ENCODE measurements at places on chromosomes 7 and 10.

GRCh38 chr10:14624600-14624999, 150.1 kb downstream of the FAM107B start:
- no peak for DNase-seq

GRCh38 chr10:77146712-77147336, 490.8 kb downstream of the KCNMA1 start:
- no peak for DNase-seq

GRCh38 chr10:114629824-114630730, 28.0 kb downstream of the ABLIM1 start:
- no peak for DNase-seq

GRCh38 chr7:35319606-35320005, 65.7 kb upstream of the TBX20 start:
- no peak for DNase-seq

DNA sequence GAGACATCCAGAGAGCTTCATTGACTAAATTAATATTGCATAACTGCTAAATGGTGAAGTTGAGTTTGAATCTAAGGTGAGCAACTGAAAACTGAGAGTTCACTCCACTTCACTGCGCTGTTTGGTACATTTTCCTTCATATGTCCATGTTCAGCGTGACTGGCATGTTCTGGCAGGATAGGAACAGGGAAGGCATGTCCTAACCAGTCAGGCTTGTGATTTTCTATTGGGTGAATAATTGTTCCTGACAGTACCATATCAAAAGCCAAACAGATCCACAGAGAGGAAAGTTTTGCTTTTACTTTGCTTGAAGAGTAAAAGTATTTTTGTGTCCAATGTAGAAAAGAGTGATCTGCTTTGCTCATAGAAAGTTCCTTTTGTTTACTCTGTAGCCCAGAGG, 53.2 kb downstream of the WDFY4 start:
- DNase-seq: no peak

DNA sequence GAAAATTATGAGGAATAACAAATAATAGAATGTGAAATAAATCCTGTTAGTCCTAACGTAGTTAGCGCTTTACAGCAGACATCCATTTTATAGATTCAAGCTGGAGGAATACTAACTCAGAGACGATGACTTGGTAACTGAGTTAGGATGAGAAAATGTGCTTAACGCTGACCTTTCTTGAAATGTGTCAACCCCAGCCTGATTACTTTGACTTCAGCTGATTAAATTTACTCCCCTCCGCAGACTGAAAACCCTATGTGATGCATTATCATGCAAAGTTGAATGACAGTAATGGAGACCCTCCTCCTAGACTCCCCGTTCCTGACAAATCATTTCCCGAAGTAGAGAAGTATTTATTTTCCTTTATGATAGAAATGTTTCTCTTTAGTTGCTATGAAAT, 54.5 kb downstream of the WDFY4 start:
- no peak for DNase-seq

- no peak for DNase-seq
Observed at GRCh38 chr10:121362026-121362425, 236.2 kb downstream of the FGFR2 start.

GRCh38 chr7:141225916-141226618, 152.2 kb downstream of the TMEM178B start:
- no peak for DNase-seq

- DNase-seq: no peak
Observed at GRCh38 chr7:74292757-74293576, 3.8 kb downstream of the CLIP2 start.

GRCh38 chr7:47265621-47266020, 316.3 kb downstream of the TNS3 start:
- no peak for DNase-seq

GRCh38 chr7:135204341-135204749, 7.0 kb downstream of the WDR91 start:
- DNase-seq: no peak

DNA sequence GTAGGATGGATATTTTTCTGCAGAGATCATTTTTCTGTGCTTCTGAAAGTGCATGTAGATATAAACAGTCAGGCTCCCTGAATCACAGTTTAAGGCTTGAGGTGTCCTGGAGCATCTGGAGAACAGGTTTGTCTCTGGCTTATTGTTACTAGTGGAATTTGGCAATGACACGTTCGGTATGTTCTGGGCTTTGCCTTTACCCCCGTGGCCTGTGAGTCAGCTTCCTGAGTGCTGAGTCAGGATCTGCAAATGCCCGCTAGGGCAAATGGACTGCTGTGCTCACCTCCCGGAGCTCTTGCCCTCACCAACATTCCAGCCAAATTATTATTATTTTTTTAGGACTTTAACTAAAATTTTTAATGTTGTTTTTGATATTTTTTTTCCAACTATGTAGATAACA, 192.5 kb upstream of the PRSS1 start:
- no peak for DNase-seq

GRCh38 chr10:71236286-71236685, 23.9 kb downstream of the UNC5B start:
- no peak for DNase-seq

DNA sequence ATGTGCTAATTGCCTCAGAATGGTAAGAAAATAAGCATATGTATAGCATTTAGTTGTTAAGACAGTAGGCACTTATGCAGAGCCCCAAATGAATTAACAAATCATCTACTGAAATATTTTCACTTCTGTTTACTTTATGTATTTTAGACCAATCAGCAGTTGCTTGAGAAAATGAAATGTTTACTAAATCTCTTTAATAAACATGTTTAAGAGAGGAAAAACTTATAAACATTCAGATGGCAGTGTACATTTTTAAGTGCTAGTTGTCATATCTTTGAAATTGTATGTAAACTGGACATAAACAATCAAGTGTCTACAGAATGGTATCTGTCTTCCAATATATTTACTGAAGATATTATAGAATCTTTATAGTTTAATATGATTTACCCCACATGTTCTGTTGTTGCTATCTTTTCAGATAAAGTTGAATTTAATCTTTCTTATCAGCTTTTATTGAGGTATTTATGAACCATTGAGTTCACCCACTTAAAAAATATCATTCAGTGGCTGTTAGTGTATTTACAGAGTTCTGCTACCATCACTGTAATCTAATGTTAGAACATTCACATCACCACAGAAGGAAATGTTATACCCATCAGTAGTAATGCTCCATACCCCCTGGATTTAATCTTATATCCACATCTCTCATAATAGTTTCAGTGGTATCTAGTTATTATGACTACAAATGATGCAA, 264.3 kb downstream of the ADK start:
- DNase-seq: no peak

- no peak for DNase-seq
Observed at GRCh38 chr7:52670608-52671225, 364.7 kb upstream of the POM121L12 start.

DNA sequence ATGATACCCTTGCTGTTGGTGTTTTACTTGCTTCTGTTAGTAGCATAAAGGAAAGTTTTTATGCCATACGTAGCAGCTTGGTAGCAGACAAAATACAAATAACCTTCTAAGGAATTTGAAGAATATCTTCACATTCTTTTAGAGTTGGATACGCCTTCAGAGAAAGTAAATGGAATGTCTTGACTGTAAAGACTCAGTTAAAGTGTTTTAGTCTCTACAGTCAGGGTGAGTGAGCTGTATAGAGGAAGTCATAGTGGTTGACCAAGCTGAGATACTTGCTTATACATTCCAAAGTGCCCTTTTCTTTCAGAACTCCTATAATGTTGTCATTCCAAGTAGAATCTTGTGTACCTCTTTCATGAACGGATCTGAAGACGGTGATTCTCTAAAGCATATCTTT, 37.7 kb downstream of the RABGEF1 start:
- DNase-seq: no peak

DNA sequence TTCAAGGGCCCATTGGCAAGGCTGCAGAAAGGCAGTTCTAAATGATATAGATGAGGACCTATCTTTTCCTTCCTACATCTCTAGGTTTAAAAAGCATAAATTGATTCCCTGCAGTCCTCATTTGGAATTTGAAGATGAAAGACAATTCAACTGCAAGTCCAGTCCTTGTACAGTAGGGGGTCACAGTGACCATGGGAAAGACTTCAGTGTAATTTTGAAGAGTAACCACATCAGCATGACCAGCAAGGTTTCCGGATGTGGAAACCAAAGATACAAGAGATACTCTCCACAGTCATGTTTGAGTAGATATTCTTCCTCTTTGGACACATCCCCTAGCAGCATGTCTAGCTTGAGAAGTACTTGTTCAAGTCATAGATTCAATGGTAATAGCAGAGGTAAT, 539.3 kb upstream of the TEX47 start:
- no peak for DNase-seq

DNA sequence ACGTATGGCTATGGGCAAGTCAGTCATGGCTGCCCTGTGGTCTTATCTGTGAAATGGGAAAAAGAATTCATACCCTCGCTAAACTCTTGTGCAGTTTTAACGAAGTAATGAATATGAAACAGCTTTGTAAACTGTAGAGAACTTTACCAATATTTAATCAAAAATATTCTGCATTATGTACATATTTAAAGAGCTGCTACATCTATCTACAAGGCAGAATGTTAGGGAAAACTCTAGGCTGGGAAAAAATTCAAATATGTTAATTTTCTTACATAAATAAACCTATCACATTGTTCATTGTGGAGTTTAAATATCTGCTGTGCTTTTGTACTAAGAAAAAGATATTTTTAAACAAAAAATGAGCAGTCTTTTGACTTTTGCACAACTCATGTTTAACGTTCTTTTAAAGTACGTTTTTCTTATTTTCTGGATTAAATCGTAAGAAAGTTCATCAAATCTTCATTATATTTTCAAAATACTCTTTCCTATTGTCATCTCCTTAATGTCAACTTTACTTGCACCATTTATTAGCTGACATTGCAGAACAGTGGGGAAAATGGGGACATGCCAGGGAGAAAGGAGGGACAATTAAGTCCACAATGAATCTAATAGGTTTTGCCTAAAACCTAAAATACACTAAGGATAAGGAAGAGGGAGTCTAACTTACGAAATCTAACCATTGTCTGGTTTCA, 57.5 kb downstream of the ICA1 start:
- DNase-seq: no peak

GRCh38 chr10:7471720-7472367, 61.0 kb upstream of the SFMBT2 start:
- DNase-seq: no peak

DNA sequence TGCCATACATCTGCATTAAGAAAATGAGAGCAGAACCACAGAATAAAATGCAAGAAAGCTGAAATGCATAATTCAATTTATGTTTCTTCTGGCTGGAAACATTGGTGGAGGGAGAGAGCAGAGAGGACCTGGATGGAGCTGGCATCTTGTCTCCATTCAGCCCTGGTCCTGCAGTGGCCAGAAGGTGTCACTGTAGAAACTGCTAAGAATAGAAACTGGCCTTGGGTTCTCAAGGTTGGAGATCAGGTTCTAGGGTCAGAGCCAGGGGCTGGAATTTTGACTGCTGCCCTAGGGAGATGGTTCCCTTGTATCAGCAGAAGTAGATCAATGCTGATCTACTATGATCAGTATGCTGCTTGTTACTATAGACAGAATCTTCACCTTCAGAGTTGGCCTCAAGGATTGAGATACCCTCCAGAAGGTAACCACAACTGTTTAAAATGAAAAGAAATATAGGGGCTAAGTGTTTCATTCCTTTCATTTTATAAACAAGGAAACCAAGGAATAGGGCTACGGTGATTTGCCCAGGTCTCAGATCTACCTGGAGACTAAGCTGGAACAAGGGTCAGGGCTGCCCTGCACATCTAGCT, 13.1 kb downstream of the TAS2R41 start:
- DNase-seq: no peak

GRCh38 chr10:87695074-87695473, 35.4 kb downstream of the PAPSS2 start:
- DNase-seq: no peak

DNA sequence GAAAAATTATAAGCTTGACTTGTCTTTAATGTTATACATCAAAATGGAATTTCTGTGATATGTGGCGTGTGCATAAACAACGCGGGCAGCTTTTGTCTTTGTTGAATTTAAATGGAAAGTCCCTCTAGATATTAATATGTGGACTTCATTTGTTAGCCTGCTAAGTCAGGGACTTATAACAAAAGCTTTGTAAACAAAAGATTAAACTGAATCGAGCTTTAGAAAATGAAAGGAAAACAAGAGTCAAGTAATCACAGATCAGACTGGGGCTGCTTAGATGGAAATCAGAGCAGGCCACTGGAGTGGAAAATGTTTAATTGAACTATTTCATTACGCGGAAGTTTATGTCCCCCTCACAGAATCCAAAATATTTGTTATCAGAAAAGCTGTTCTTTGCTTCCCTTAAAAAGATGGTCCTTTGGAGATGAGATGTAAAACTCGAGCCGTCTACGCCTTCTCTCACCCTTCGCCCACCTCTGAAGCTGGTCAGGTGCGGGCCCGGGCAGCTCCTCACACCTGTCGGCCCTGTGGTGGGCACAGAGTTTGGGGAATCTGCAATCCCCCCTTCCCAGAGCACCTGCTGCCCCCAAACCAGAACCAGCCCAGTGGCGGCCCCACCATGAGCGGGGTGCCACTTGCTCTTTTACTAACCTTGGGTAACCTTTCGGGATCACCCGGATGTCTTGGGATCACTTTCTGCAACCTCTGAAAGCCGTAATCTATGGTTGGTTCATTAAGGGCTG, 116.2 kb downstream of the EBF3 start:
- DNase-seq: no peak

DNA sequence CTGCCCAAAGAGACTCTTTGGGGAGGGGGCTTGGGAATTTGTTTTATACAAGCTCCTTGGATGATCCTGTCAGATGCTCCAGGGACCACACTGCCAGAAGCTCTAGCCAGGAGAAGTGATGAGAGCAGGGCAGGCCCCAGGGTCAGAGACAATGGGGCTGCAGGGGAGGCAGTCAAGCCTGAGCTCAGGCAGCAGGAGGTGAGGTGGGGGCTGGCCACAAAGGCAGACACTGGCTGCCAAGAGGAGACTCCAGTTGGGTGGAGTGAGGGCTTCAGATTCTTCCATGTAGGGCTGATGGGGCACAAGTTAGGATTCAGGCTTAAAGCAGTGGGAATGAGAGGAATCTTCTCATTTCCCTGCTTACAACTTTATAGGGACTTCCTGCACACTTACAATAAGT, 35.6 kb upstream of the LOXL4 start:
- DNase-seq: no peak

GRCh38 chr7:5598769-5599371, 175.2 kb upstream of the TNRC18 start:
- DNase-seq: no peak

GRCh38 chr7:43650457-43651052, 67.6 kb downstream of the STK17A start:
- no peak for DNase-seq

Measured in stimulated activated CD4-positive, alpha-beta T cell treated with anti-CD3 and anti-CD28 coated beads, Interleukin-4, amount 100 ng/mL, for 48 hours (primary cell).